ENCODE measurements at places on chromosomes 6 and 20.

GRCh38 chr6:131655387-131655786, 18.3 kb downstream of the ENPP3 start:
- DNase-seq, result no peak

GRCh38 chr6:157665180-157665579, 157.9 kb upstream of the SNX9 start:
- DNase-seq, result no peak

- DNase-seq, result no peak
These were observed 65.7 kb downstream of the CTCFL start for GRCh38 chr20:57459278-57459677.

DNA sequence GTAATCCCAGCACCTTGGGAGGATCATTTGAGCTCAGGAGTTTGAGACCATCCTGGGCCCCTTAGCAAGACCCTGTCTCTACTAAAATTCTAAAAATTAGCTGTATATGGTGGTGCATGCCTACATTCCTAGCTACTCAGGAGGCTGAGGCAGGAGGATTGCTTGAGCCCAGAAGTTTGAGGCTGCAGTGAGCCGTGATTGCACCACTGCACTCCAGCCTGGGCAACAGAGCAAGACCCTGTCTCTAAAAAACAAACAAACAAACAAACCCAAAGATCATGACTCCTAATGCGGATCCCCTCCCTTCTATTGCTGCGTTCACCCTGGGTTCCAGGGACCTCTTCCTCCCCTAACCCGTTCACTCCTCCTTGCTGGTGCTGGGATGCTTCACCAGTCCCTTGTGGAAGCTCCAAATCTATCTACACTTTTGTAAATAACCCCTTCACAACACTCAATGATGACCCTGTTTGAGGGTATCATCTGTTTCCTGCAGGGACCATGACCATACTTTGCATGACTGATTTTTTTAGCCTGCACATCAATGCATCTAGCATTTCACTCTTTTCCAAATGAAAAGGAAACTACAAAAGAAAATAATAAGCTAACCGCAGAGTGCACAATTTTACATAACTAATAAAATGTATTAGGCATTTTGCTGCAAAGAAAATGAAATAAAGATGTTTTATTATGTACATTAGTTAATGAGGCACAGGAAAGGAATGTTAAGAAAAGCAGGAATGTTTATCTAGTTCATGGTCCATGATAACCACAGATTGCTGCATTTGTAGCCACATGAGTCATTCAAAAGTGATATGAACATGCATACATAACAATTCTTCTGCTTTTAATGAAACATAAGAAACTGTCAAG, 30.5 kb upstream of the IPCEF1 start:
- no peak for DNase-seq

- DNase-seq, result no peak
These were observed 119.3 kb downstream of the RNF144B start for GRCh38 chr6:18506382-18507017.

DNA sequence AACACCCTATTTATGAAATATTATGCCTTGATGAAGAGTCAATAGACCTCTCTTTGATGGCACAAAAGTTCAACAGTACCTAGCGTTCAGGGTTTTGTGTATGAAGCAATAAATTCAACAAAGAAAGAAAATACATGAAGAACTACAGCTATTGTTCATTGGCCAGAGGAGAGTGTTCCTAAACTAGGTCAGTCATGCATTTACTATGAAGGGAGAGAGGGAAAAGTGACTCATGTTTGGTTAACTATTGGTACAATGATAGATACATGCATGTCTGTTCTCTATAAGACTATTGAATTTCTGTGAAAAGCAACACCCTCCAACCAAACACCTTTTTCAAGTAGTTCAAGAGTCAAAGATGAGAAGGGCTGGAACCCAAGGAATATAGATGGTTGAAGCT, 50.7 kb downstream of the CLIC5 start:
- DNase-seq, result no peak

- DNase-seq, result no peak
These were observed 24.7 kb downstream of the MYT1 start for GRCh38 chr20:64188682-64189529.

DNA sequence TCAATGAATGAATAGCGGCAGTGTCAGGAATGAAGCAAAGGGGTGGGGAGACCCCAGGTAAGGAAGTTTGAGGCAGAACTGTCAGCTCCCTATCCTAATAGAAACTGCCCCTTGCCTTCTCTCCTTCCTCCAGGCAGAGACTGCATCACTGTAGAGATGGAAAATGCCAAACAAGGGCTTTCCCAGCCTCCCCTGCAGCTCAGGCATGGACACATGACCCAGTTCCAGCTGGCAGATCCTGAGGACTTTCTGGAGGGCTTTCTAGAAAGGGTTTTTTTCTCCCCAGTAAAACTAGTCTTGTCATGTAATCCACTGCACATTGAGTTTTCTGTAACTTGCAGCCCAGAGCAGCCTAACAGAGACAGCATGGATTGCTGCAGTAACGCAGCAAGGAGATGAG, 17.9 kb upstream of the PNPLA1 start:
- DNase-seq, result no peak

GRCh38 chr6:132300323-132300949, 100.8 kb downstream of the MOXD1 start:
- no peak for DNase-seq

DNA sequence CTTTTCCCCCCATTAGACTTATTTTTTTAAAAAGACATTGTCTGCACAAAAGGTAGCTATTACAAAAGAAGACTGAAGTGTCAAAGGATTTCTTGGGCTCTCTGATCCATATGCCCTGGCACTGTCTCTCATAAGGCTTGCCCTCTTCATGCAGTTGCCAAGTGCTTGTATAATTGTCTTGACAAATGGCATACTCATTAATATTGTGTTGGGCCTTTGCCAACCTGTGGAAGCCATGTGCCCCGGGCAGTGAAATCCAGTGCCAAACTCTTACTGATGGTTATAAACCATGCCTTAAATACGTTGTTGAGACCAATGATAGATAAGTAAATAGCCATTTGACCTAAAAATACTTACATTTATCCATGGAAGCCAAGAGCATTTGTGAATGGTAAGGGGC, 98.1 kb downstream of the FARS2 start:
- no peak for DNase-seq

DNA sequence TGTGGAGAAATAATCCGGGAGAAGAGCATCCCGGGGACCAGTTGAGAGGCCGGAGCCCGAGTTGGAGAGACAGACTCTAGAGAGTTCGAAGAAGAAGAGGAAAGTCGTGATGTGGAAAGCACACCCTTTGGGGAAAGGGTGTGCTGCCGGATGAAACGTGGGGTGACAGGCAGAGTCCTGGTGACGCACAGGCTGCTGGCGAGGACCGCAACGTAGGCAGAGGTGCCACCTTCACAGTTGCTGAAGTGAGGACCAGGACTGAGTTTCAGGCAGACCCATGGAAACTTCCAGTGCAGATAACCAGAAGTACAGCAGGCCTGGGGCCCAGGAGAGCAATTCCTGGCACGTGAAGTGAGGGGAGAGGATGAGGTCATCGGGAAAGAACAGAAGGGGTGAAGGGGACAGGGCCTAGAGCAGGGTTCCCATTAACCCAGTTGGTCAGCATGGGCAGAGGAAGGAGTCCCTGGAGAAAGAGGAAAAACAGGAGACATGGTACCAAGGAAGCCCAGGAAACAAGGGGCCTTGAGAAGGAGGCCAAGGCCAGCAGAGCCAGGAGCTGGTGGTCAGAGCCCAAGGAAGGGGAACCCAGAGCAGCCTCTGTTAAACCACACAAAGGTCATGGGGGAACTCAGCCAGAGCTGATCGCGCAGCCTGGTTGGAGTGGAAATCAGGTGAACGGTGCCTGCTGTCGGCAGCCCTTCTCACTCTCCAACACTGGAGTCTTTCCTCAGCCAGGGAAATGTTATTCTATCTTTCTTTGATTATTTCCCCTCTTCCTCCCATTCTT, 84.1 kb downstream of the PRND start:
- DNase-seq, result no peak

GRCh38 chr20:12067686-12068085, 150.0 kb downstream of the BTBD3 start:
- DNase-seq, result no peak

- DNase-seq, result no peak
These were observed 267.2 kb downstream of the ADGRG6 start for GRCh38 chr6:142568857-142569597.

DNA sequence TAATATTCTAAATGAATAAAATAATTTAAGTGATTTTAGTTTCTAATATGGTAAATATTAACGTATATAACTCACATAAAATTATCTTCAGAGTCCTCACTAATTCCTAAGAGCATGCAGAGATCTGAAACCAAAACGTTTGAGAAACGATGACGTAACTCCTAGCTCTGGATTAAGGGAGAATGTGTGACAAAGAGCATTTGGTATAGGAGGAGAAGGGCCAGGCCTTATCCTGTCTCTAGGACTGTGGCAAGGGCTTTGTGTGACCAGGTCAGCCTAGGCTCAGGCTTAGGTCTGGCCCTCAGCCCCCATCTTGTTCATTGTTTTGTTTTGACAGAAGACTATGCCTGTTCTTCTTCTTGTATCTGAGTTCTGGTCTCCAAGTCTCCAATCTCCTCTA, 19.2 kb upstream of the POLR1H start:
- no peak for DNase-seq

GRCh38 chr6:43054206-43054943, 724 bp upstream of the CUL7 start:
- DNase-seq, result no peak
